ENCODE measurements at places on chromosomes 4 and X.

DNA sequence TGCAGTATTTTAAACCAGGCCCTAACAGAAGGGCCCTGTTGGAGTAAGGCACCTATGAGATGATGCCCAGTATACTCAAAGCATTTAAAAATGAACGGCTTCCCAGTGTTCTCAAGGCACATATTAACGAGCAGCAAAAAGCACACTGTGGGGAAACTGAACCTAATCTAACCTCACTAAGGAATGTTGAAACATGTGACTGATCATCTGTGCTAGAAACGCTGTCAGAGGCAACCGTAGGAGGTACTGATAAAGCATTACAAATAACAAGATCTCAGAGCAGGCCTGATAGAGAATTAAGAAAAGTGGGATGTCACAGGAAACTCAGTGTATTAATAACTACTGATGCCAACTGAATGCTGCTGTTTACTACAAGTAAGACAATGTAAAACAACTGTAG lies 24.0 kb downstream of the ASB9 start:
- DNase-seq, result no peak

DNA sequence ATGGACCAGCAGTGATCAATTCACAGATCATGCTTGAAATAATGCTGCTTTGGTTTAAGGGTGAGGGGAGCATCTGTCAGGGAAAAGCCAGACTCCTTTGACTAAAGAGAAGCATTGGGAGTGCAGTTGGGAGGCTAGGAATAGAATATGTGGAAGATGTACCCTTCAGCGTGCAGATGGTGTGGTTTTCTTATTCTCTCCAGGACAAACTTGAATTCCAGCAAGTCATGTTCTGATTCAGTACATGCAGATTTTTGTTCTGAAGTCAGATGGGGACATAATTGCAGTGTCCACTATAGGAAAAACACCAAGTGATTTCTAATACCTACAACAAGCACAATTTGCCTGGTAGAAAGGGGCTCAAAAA lies 99.0 kb upstream of the LIMCH1 start:
- no peak for DNase-seq

DNA sequence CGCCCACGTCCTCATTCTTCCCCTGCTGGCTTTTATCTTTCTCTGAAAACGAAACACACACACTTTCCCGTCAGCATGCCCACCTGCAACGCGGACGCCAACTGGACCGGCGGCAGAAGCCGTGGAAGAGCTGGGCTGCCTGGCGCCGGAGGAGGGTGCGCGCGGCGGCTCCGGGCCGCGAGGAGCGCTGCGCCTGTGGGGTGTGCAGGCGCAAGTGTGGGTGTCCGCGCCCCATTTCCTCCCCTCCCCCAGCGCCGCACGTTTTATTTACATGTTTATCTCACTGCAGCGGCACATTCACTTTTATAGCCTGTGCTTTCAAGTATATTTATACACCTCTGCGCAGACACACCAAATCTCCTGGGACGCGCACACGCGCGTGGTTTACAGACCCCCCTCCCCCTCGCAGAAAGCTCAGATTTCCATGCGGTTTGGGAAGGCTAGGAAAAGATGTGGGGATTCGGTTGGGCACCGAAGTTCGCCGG lies 1.5 kb downstream of the PITX2 start:
- peak; percentile 49 for DNase-seq

DNA sequence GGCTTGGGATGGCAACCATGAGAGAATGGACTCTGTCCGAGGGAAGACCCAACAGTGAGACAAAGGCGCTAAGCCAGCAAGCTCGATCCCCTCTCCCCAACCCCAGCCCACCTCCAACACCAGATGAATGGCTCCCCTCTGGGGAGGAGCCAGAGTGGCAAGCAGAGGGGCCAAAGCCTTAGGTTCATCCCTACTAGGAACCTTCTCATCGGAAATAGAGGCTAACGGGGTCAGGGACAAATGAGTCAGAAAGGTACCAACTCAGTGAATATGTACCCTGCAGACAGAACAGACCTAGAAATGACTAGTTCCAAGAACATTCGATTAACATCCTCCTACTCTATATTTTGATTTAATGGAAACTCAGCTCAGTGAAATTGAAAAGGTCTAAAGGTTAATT lies 73.9 kb downstream of the NSG1 start:
- DNase-seq, result no peak

- no peak for DNase-seq
Observed at GRCh38 chr4:89509708-89510281, 202.2 kb upstream of the GPRIN3 start.

DNA sequence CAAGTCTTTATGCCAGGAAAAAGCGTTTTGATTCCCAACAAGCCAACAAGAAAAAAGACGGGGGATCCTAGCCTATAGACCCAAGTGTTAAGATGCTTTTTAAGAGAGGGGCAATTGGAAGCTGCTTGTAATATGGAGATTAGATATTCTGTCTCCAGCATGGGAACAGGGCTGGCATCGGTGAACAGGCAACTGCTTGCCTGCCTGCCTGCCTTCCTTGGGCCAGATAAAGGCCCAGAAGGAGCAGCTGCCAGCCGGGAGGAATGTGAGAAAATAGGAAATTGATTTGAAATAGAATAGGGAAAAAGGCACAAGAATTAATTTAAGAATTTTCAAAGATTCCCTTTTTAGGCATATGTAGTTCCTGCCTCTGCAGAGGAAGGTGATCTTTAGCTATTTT lies 192.2 kb downstream of the TENM3 start:
- no peak for DNase-seq

GRCh38 chr4:45442466-45442865 lies 681.4 kb downstream of the GABRG1 start:
- DNase-seq, result peak; percentile 71

- no peak for DNase-seq
Observed at GRCh38 chrX:37383313-37383712, 34.1 kb downstream of the PRRG1 start.

DNA sequence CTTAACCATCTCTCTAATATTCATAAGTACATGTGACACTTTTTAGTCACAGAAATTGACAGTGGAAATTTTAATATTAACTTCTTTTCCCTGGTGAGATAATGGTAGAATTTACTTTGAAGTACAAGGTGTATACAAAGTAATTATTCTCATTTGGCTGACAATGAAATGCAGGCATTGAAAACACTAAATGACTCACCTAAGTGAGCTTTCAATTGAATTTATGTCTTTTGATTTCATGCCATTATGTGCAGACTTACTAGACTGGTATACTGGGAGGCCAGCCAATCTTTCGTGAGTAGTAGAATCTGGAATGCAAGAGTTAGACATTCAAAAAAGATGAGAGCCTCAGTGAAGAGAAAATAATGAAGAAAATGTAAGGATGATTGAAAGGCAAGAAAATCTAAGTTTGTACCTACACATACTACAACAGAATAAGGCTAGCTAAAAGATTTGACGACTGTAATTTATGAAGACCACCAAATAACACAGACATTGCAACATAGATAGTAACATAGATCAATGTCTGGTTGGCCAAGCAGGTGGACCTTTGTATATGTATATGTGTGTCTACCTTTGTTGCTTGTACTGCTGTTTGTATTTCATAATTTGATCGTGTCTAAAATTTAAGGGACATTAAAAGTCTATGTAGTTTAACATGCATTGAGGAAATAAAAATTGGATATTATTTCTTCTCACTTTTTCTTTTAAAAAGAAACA lies 459.7 kb downstream of the IL15 start:
- DNase-seq, result no peak

- DNase-seq, result peak; percentile 47
Observed at GRCh38 chr4:165493359-165493758, 114.6 kb downstream of the CPE start.

- DNase-seq, result peak; percentile 35
Observed at GRCh38 chr4:117700111-117700892, 334.0 kb upstream of the NDST3 start.

DNA sequence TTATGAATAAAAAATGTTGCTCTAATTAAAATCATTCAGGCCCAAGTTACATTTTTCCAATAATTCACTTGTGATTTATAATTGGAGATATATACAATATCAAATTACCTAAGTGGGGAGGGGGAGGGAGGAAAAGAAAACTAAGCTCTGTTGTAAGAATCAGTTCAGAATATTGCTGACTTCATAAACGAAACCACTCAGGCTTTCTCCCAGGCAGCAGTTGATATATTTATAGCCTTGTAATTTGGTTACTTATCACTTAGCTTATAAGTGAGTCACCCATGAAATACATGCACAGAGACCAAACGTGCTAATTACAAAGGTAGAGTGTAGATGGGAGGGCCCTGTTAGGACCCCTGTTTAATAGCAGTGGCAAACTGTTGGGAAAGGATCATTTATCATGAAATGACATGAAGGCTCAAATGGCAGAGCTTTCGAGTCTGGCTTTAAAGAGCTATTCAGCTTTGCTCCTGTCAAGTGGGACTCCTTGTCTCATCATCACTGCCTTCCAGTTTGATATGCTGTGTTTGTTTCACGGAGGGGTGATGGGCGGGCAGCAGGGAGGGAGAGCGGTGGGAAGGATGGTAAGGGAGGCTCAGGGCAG lies 105.6 kb upstream of the PGRMC2 start:
- no peak for DNase-seq

GRCh38 chrX:72274526-72274925 lies 2.5 kb downstream of the RPS4X start:
- no peak for DNase-seq

DNA sequence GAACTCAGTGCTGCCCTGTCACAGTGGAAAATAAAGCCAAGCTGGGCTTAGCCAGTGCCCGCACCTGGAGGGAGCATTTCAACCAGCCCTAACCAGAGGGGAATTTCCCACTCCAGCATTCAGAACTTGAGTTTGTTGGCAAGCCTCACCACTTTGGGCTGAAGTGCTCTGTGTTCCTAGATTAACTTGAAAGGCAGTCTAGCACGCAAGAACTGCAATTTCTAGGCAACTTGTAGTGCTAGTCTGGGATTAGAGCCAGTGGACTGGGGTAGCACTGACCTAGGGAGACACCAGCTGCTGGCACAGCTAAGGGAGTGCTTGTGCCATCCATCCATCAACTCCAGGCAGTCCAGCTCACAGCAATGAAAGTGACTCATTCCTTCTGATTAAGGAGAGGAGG lies 1060.6 kb upstream of the GRID2 start:
- peak; percentile 82 for DNase-seq

DNA sequence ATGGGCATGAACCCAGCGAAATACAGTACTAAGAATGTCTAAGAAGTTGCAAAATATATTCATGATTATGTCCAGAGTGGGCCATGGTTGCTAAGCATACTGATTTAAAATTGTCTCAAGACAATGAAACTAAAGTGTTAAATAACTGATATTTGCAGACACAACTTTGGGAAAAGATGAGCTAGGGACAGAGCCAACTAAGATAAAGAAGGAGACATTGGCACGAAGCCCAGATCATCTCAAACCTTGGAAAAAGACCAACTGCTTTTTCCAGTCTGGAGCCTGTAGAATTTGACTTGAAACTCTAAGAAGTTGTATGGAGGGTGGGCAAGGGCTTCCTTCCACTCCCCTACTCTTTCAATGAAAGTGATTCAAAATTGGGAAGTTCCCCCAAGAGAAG lies 108.5 kb upstream of the GLRA2 start:
- no peak for DNase-seq

GRCh38 chrX:85215946-85216345 lies 27.6 kb downstream of the SATL1 start:
- no peak for DNase-seq

DNA sequence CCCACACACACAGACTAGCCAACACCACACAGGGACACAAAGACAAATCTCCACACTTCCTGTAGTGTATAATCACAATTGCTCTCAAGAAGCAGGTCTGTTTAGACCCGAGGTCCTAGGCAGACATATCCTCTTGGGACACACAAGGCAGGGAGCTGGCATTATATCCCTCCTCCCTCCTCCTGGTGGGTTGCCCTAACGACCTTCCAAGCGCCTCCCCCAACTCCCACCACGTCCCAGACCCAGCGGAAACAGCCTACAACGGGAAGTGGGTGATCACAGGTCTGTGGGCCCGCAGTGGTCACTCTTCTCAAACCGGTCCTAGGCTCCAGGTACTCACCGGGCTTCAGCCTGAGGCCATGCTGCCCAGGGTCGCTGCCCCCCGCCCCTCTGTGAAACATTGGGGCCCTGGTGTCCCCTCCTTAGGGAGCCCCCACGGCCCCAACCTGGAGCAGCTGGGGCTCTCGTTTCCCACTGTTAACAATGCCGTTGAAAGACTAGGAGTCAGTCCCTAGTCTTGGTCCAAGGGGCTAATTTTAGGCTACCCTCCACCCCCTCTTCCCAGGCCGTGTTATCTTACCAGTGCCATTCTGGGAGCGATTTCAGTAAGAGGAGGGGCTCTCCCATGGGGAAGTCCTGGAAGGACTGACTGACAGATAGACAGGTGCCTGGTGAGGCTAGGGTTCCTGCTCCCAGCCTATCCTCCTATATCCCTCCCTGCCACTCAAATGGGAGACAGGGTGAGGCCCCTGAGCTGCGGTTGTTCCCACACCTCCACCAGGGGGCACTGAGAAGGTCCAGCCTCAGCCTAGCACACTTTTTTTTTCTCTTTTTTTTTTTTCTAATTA lies at the start of gene ASB12:
Gene ASB12, minus strand, starts transcription at position 485 of the 848 bp plus-strand sequence. CDS start 4,957 bp downstream, outside the sequence.
- DNase-seq, result peak; percentile 7

DNA sequence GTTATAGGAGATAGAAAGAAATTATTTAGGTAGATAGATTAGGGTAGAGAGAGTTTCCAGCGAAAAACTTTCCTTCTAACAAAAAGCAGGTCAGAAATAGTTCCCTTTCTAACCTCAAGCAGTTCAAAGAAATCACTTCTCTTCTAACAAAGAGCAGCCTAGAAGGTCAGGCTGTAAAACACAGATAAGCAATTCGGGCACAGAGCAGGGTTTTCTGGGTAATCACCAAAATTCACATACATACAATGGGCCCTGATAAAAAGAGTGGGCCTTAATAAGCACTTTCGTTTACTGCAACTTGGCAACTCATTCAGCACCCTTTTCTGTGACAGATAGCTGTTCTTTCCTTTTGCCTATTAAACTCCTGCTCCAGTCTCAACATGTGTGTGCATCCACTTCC lies 13.4 kb upstream of the NAF1 start:
- DNase-seq, result no peak

Data from DMS53 (cell line).